ENCODE measurements at places on chromosomes 2 and 18. TPM values are rescaled to one million over a fixed set of nuclear protein-coding genes. Genes with fewer than 3 reads are reported as not detected.

GRCh38 chr2:37794717-37795116 is 123.3 kb upstream of the CDC42EP3 start:
- no peak for DNase-seq
- H3K27ac ChIP-seq = peak overlapping the region; percentile 87
- H3K4me1 ChIP-seq = peaks cover 77% of the 10 kb centered on the region
- H3K36me3 ChIP-seq = peaks cover 6% of the 10 kb centered on the region
- H3K4me3 ChIP-seq = no peak overlapping the region
- H3K27me3 ChIP-seq = no peaks in the 10 kb centered on the region

- no peak for DNase-seq
- H3K4me1 ChIP-seq = peaks cover 12% of the 10 kb centered on the region
- no peaks in the 10 kb centered on the region for H3K27me3 ChIP-seq
- no peak overlapping the region for H3K4me3 ChIP-seq
- H3K36me3 ChIP-seq = no peaks in the 10 kb centered on the region
Observed at GRCh38 chr2:21759819-21760218, 636.1 kb downstream of the TDRD15 start.

GRCh38 chr2:160402501-160402900 is 91.1 kb downstream of the RBMS1 start:
- no peaks in the 10 kb centered on the region for H3K27me3 ChIP-seq
- H3K27ac ChIP-seq = no peak overlapping the region
- DNase-seq = no peak
- peaks cover 35% of the 10 kb centered on the region for H3K4me1 ChIP-seq
- no peak overlapping the region for H3K4me3 ChIP-seq

- peak overlapping the region; percentile 58 for H3K4me3 ChIP-seq
- H3K27ac ChIP-seq = no peak overlapping the region
- H3K36me3 ChIP-seq = no peaks in the 10 kb centered on the region
- DNase-seq = peak; percentile 57
- H3K27me3 ChIP-seq = peaks cover 81% of the 10 kb centered on the region
Observed at GRCh38 chr2:26848336-26849055, 564 bp downstream of the DPYSL5 start.

- DNase-seq = no peak
- no peaks in the 10 kb centered on the region for H3K36me3 ChIP-seq
- H3K27me3 ChIP-seq = no peaks in the 10 kb centered on the region
Observed at GRCh38 chr2:27888790-27889189, 1.4 kb downstream of the RBKS start.

GRCh38 chr18:74478880-74479279 is 17.3 kb upstream of the CNDP2 start:
- no peak overlapping the region for H3K4me3 ChIP-seq
- no peaks in the 10 kb centered on the region for H3K4me1 ChIP-seq
- DNase-seq = no peak
- no peak overlapping the region for H3K27ac ChIP-seq

DNA sequence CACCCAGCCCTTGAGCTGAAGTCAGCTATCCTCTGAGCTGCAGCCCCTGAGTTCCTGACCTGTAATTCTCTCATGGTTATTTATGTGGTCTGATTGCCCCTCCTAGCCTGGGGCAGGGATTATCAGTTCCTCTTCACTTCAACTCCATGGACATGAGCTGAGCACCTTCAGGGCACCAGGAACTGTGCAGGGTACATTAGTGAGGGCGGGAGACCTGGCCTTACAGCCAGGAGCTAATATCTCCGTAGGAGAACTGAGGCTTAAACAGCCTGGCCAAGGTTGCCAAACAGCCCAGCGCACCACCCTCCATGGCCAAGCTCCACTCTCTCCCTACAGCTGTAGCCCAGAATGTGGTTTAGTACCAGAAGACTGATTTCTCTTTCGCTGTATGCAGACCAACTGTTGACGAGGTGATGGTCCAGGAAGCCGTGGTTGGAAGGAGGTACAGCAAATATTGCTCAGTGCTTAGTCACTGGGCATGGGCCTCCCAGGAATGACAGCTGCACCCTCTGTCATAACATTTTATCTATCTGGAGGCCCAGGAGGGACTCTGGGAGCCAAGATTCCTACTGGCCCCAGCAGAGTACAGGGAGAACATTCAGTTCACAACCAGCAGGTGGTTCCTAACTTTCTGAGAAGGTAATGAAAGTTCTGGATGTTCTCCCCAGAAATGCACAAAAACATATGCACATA is 228.7 kb upstream of the SIX2 start:
- no peak for DNase-seq
- H3K4me1 ChIP-seq = peaks cover 18% of the 10 kb centered on the region
- H3K4me3 ChIP-seq = no peak overlapping the region
- H3K27ac ChIP-seq = no peak overlapping the region
- peaks cover 10% of the 10 kb centered on the region for H3K27me3 ChIP-seq

DNA sequence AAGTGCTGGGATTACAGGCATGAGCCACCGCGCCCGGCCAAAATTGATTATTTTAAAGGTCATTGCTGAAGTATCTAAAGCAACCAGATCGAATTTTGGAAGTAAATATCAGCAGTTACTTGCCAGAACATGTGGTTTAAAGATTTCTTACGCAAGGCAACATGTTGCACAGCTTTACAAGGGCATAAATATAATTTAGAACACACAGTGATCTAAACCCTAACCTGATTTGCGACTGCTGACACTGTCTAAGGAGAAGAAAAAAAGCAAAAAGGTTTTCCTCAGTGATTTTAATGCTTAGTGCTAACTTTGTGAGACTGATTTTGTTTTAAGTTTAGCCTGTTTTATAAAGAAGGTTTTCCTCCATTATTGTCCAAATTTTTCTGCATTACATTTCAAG is 569.9 kb upstream of the LINC00305 start:
- no peak overlapping the region for H3K27ac ChIP-seq
- peaks cover 3% of the 10 kb centered on the region for H3K4me1 ChIP-seq
- no peaks in the 10 kb centered on the region for H3K36me3 ChIP-seq
- DNase-seq = no peak
- no peaks in the 10 kb centered on the region for H3K27me3 ChIP-seq

GRCh38 chr2:213150315-213151097 is 906 bp downstream of the IKZF2 start:
- H3K36me3 ChIP-seq = no peaks in the 10 kb centered on the region
- H3K4me3 ChIP-seq = peak overlapping the region; percentile 88
- peak overlapping the region; percentile 95 for H3K27ac ChIP-seq
- DNase-seq = no peak
- H3K27me3 ChIP-seq = no peaks in the 10 kb centered on the region

DNA sequence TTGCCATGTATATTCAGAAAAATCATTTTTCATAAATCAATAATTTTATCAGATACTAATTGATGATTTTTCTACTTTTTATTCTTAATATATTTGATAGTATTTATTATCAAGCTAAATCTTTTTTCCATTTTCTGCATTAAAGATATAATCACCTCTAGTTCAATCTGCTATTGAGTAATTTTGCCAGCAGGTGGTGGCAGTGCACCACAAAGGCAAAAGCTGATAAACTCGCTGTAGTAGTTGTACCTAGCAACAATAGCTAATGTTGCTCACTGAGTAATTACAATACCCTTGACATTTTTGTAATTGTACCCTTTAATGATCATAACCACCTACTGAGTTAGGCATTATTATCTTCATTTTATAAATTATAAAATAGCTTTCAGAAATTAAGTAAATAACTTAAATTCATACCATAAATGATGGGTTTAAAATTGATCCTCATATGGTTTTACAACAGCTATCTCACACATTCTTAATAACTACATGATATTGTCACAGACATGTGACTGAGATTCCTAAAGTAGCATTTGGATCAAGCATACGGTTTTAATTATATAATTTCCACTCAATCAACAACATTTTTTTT is 52.0 kb upstream of the CALCRL start:
- peaks cover 38% of the 10 kb centered on the region for H3K4me1 ChIP-seq
- no peak overlapping the region for H3K4me3 ChIP-seq
- peaks cover 8% of the 10 kb centered on the region for H3K36me3 ChIP-seq
- no peaks in the 10 kb centered on the region for H3K27me3 ChIP-seq
- DNase-seq = no peak

DNA sequence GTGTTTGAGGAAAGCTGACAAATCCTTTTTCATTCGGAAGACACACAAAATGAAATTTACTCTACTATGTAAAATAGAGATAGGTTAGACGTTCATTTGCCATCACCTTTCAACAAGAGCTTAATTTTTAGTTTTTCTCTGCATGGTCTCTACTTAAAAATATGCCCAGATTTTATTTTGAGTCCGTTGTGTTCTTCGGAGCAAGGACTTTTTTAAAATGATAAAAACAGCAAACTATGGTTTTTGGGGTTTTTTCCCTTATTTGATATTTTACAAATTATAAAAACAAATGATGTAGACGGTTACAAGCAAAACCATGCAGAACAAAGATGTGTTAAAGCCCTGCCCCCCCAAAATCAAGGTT is 53.3 kb upstream of the RBM44 start:
- peaks cover 13% of the 10 kb centered on the region for H3K4me1 ChIP-seq
- peaks cover 14% of the 10 kb centered on the region for H3K36me3 ChIP-seq
- no peak overlapping the region for H3K4me3 ChIP-seq
- no peaks in the 10 kb centered on the region for H3K27me3 ChIP-seq

FHL2 gene
- 37.9 TPM for total RNA-seq

GPR45 gene
- total RNA-seq = not detected

ARHGEF33 gene
- 0.83 TPM for total RNA-seq

CTIF gene
- 67.9 TPM for total RNA-seq

ZBTB7C gene
- total RNA-seq = 9.1 TPM

MZT2A gene
- total RNA-seq = 106 TPM
